ENCODE measurements at places on chromosomes 7 and 10. TPM values are rescaled to one million over a fixed set of nuclear protein-coding genes. Genes with fewer than 3 reads are reported as not detected.

The BAIAP2L1 gene
- total RNA-seq: 5.3 TPM

The H2AZ2 gene
- 121 TPM for total RNA-seq

The OR13A1 gene
- not detected for total RNA-seq

The PRSS37 gene
- not detected for total RNA-seq

The DPCD gene
- 23.9 TPM for total RNA-seq

The MAT1A gene
- not detected for total RNA-seq

The GPR26 gene
- total RNA-seq: not detected

The HHEX gene
- 3.5 TPM for total RNA-seq

The EN2 gene
- not detected for total RNA-seq

The FAM25G gene
- total RNA-seq: not detected

The TSPAN14 gene
- 12.1 TPM for total RNA-seq

The VOPP1 gene
- 44.9 TPM for total RNA-seq

The KIF20B gene
- total RNA-seq: 9.2 TPM

The INMT gene
- total RNA-seq: 75.8 TPM

The SUFU gene
- 2.6 TPM for total RNA-seq
